Islet precursor cell (in vitro differentiated cells): ENCODE measurements at places on chromosomes 7 and 10.
A peak's percentile ranks its signal among the peaks of the same experiment; 100 is the strongest.

DNA sequence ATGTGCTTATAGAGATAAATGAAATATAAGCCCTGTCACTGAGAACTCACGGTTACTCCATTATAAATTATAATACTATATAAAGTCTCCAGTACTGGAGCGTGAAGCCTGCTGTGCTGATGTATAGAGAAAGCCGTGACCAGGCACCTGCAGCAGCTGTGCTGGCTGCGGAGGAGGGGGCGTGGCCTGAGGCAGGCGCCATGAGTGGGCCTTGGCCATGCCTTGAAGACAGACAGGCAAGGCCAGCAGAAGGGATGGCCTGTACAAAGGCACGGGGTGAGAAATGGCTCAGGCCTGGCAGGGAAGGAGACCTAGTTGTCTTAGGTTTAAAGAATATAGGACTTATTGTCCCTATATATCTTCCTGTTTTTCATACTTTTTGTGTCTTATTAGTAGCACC, 218.5 kb upstream of the STK17A start:
- no peak for DNase-seq

- DNase-seq: peak; percentile 60
Measured at GRCh38 chr7:44307301-44307900, 18.0 kb downstream of the CAMK2B start.

GRCh38 chr10:77715088-77715487, 77.5 kb upstream of the KCNMA1 start:
- DNase-seq: no peak

GRCh38 chr10:120570418-120570817, 113.4 kb downstream of the PLPP4 start:
- DNase-seq: no peak

DNA sequence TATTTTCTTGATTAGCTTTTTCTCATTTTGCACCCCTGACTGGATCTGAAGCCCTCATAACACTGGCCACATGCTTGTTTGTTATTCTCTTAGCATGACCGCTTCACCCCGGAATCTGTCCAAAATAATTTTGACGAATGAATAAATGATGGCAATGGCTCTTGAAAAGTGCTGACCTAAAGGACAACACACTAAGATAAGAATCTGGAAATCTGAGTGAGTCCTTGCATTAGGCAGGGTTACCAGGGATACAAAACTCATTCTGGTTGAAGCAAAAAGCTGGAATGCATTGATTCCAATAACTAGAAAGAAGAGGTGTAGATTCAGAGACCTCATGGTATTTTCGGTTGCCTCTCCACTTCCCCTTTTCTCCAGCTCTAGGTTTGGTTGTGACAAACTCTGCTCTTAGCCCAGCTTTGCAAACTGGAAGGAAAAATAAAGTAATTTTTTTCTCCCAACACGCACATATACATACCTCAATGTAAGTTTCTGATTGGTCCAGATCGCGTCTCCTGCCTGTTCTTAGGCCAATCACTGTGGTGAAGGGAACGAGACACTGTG, 157.4 kb downstream of the SKIDA1 start:
- DNase-seq: no peak

- DNase-seq: peak; percentile 72
Measured at GRCh38 chr7:76089865-76090475, 42.1 kb downstream of the MDH2 start.

- no peak for DNase-seq
Measured at GRCh38 chr10:114996542-114996941, 58.5 kb downstream of the TRUB1 start.

GRCh38 chr10:133079836-133080682, 7.7 kb upstream of the ADGRA1 start:
- peak; percentile 88 for DNase-seq

DNA sequence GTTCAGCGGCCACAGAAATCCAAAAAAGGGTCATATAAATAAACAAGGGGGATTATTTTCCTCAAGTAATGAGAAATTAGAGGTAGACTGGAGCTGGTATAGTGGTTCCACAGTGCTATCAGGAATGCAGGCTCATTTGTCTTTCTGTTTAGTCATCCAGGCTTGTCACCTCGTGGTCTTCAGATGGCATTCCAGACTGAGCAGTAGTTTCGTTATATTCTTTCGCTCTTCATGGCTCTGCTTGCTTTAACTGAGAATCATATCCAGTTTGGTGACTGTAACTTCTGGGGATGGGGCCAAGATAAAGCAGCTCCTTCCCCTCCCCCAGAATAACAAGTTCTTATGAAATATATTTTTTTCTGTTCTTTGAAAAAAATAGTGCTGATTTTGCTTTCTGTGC, 9.5 kb downstream of the ANKIB1 start:
- no peak for DNase-seq

- peak; percentile 91 for DNase-seq
Measured at GRCh38 chr7:4631380-4632179, 50.5 kb upstream of the FOXK1 start.

DNA sequence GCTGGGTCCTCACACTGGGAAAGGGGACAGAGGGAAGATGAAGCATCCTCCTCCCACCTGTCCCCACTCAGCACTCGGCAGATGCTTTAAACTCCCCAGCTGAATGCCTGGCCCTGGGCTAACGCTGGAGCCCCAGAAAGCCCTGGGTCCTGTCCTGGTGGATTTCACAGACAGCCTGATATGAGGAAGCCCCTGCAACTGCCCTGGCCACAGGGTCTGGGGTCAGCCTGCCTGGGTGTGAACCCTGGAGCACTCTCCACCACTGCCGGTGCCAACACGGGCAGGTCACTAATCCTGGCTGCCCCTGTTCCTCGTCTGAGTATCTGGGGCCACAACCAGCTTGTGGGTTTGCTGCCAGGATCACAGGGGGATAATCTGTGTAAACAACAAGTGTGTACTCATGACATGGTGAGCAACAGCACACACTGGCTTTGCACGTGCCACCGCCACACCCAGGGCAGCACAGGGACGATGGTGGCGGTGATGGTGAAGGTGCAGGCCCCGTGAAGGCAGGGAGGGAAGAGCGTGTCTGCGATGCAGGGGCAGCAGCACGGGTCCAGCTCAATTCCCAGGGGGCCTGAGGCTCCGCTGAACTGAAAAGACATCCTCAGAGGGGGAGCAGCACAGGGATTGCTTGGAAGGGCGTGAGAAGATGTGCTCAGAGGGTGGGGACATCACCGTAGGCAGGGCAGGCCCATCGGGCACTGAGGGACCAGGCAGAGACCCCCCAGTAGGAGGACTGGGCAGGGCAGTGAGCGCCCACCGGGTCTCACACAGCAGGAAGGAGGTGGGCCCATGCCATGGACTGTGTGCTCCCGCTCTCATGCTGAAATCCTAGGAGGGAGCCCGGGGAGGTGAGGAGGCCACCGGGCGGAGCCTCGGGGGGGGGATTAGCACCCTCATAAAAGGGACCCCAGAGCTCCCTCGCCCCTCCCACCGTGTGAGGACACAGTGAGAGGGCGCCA, 238.7 kb downstream of the MAD1L1 start:
- DNase-seq: no peak

- no peak for DNase-seq
Measured at GRCh38 chr10:126646110-126646509, 24.4 kb downstream of the C10orf90 start.

- no peak for DNase-seq
Measured at GRCh38 chr10:84004221-84004620, 135.1 kb upstream of the GHITM start.

DNA sequence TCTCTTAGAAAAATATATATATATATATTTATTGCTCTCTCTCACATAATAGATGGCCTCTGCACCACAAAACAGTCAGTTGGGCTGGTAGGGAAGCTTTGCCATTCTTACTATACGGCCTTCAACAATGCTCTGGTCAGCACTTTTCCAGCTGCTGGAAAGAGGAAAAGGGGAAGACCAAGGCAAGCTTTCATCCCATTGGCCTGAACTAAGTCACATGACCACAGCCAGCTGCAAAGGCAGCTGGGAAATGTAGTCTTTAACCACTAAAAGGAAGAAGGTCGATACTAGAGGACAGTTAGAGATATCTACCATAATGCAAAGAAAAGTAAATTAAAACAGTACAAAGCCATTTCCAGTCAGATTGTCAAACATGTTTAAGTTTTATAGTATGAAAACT, 58.4 kb upstream of the MACROH2A2 start:
- DNase-seq: no peak

DNA sequence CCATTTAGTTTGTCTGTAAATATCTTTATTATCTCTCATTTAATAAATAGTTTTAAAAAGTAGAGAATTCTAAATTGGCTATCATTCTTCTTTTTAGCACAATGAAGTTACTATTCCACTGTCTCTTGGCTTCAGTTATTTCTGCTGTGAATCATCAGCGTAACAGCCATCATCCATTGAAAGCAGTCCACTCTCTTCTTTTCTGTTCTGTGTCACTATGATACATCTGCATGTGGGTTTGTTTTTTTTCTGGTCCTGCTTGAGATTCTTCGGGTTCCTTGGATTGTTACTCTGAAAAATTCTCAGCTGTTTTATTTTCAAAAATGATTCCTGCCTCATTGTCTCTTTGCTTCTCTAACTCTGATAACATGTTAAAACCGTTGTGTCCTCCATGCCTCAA, 52.5 kb downstream of the CSGALNACT2 start:
- DNase-seq: no peak

DNA sequence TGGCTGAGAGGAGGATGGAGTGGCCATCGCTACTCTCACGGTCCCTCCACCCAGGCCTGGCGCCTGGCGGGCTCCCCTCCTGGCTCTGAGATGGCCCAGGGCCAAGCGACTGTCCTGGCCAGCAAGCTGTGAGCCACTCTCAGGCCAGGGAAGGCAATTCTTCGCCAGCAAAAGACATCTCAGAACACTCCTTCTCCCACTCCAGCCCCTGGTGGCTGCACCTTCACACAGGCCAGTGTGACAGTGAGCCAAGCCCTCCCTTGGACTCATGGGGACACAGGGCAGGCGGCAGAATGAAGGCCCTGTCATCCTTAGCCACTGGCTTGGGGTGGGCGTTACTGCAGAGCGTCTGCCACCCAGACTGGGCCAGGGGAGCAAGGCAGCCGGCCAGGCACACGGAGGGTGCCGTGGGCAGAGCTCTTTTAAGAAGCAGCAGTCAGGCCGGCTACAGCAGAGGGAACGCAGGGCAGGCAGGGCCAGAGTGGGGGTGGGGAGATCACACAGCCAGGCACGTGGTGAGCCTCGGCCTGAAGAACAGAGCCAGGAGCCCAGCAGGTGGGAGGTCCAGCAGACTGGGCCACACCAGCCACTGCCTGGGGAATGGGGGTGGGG, 14.4 kb downstream of the STK32C start:
- peak; percentile 50 for DNase-seq

DNA sequence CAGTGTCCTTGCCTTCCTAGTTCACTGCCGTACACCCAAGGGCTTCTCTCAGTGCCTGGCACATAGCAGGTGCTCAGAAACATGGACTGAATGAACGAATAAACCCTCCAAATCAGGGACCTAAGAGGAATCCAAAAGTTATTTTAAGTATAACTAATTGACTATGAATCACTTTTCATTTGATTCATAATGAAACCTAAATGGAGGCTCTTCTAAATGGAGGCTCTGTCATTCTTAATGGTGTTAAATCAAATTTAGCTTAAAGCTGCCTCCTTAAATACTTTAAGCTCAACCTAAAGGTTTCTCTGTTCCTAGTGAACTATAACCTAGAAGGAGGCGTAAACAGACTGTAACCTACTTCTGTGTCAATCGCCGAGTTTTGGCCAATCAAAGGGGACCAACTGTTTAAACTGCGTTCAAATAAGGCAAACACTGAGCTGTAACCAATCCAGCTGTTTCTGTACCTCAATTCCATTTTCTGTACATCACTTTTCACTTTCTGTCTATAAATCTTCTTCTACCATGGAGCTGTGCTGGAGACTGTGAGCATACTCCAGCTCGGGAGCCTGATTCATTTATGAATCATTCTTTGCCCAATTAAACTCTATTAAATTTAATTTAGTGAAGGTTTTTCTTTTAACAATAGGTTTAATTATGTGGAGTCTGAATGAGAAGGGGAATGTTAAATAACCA, 11.0 kb downstream of the PYROXD2 start:
- no peak for DNase-seq

GRCh38 chr7:18866359-18867036, 250.9 kb downstream of the TWIST1 start:
- DNase-seq: no peak

GRCh38 chr7:80563561-80564327, 51.9 kb upstream of the GNAT3 start:
- DNase-seq: peak; percentile 85

GRCh38 chr7:151777908-151778670, 98.8 kb downstream of the PRKAG2 start:
- DNase-seq: no peak

- DNase-seq: no peak
Measured at GRCh38 chr10:547591-548081, 141.8 kb downstream of the DIP2C start.

DNA sequence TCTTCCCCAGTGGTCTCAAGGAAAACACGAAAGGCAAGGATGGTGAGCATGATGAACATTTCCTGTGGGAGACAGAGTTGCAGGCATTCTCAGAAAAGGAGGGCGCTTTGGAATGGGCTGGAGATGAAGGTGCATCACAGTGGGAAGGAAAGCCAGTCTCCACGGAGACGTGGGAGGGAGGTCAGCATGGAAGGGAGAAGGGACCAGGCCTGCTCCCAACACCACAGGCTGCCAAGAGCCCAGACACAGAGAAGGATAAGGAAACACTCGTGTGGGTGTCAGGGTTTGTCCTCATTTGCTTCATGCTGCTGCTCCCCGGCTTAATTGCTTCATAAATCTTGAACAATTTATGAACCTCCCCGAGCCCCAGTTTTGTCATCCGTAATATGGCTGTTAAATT, 231.5 kb upstream of the ZNF32 start:
- no peak for DNase-seq

DNA sequence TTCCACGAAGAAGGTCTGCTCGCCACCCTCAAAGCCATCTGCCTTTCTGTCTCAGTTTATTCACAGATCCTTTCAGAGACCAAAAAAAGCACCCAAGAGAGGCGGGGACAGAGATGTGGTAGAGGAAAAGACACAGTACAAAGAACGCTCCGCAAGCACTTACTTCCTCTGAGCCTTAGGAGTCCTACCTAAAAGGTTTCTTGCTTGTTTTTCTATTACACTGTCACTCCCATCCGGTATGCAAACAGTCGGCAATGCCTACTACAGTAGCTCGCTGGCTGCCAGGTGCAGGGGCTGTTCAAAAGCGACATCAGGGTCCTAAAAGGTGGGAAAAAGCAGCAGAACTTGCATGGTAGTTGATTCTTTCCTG, 816 bp downstream of the TECPR1 start:
- no peak for DNase-seq

GRCh38 chr10:59563531-59563930, 146.1 kb downstream of the SLC16A9 start:
- no peak for DNase-seq

DNA sequence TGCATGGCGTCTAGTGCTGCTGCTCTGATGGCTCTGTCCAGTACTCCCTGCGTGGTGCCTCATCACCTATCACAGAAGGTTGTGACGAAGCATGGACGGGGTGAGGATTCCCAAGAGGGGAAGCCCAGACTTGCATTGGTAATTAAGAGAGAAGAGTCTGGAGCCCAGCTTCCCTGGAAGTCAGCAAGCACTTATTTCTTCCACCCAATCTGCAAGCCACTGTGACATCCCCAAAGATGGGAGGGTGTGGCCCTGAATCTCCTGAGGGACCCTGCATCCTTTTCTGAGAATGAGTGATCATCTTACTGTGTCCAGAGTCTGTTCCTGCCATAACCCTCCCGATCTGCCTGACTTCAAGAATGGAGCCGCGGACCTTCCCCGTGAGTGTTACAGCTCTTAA, 166.7 kb downstream of the PTPN20 start:
- peak; percentile 23 for DNase-seq

GRCh38 chr10:53003094-53003493, 230.5 kb upstream of the MBL2 start:
- DNase-seq: no peak
